ENCODE measurements at places on chromosomes 13 and 19.

DNA sequence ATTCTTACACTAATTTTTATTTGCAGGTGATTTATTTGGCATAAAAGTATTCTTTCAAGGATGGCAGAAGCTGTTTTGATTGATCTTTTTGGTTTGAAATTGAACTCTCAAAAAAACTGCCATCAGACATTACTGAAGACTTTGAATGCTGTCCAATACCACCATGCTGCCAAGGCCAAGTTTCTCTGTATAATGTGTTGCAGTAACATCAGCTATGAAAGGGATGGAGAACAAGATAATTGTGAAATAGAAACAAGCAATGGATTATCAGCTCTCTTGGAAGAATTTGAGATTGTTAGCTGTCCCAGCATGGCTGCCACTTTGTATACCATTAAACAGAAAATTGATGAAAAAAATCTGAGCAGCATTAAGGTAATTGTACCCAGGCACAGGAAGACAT is 1.2 kb downstream of the LACC1 start:
- H3K27me3 ChIP-seq, result peaks cover 18% of the 10 kb centered on the region
- DNase-seq, result no peak
- H3K4me3 ChIP-seq, result no peak overlapping the region
- peaks cover 28% of the 10 kb centered on the region for H3K4me1 ChIP-seq
- H3K36me3 ChIP-seq, result no peaks in the 10 kb centered on the region

- H3K36me3 ChIP-seq, result peaks cover 10% of the 10 kb centered on the region
- no peak overlapping the region for H3K4me3 ChIP-seq
- no peak for DNase-seq
- peaks cover 4% of the 10 kb centered on the region for H3K4me1 ChIP-seq
- no peaks in the 10 kb centered on the region for H3K27me3 ChIP-seq
Measured at GRCh38 chr19:45547965-45548609, 36.5 kb downstream of the OPA3 start.

- no peaks in the 10 kb centered on the region for H3K27me3 ChIP-seq
- no peaks in the 10 kb centered on the region for H3K36me3 ChIP-seq
- no peak overlapping the region for H3K4me3 ChIP-seq
- H3K4me1 ChIP-seq, result no peaks in the 10 kb centered on the region
- no peak overlapping the region for H3K27ac ChIP-seq
Measured at GRCh38 chr19:8731428-8732169, 10.2 kb downstream of the OR2Z1 start.

DNA sequence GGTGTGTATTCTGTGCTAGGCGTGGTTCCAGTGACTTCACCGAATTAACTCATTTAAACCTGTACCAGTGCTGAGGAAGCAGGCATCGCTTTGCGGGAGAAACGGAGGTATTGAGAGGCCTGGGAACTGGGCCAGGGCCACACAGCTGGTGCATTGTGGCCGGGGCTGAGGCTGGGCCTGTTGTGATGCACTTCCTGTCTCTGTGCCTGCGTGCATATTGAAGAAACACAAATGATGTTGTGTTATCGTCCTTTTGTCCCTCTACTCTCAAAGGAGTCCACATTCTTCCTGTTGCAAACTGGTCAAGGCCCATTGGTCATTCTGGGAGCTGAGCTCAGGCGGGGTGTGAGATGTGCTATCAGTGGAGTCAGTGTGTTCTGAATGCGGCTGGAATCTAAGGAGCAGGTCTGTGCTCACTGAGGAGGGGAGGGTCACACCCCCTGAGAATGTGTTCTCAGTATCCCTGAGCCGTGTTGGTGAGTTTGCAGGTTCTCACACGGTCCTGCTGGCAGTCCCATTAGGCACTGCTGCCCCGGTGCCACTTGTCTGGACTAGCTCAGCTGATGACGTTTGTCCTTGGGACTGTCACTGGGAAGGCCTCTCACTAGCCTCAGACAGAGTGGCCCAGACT is 62.1 kb downstream of the ARHGEF7 start:
- no peak for DNase-seq
- H3K4me3 ChIP-seq, result no peak overlapping the region
- H3K4me1 ChIP-seq, result peaks cover 15% of the 10 kb centered on the region
- H3K27me3 ChIP-seq, result no peaks in the 10 kb centered on the region

DNA sequence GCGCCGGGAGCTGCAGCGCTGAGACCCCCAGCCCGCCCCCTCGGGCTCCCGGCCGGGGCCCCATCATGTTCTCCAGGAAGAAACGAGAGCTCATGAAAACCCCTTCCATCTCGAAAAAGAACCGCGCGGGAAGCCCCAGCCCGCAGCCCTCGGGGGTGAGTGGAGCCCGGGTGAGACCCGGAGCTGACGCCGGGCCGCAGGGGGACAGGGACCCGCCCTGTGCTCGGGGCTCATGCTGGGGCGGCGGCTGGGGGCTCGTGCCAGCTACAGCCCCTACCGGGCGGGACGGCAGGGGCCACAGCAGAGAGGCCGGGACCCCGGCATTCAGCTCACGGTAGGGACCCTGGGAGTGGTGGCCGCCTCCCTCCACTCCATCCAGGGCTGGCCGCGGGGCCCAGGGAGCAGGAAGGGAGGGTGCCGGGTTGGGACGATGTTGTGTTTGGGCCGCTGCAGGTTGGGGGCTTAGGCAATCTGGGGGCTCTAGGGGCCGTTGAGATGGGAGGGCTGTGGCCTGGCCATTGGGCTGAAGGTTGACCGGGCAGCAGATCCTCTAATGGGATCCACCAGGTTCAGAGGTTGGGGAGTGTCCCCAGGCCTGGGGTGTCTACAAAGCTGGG is 482 bp downstream of the ARHGAP45 start:
- no peak for DNase-seq
- no peaks in the 10 kb centered on the region for H3K36me3 ChIP-seq
- H3K27me3 ChIP-seq, result peaks cover 48% of the 10 kb centered on the region
- H3K4me1 ChIP-seq, result peaks cover 18% of the 10 kb centered on the region
- peak overlapping the region; percentile 36 for H3K4me3 ChIP-seq

DNA sequence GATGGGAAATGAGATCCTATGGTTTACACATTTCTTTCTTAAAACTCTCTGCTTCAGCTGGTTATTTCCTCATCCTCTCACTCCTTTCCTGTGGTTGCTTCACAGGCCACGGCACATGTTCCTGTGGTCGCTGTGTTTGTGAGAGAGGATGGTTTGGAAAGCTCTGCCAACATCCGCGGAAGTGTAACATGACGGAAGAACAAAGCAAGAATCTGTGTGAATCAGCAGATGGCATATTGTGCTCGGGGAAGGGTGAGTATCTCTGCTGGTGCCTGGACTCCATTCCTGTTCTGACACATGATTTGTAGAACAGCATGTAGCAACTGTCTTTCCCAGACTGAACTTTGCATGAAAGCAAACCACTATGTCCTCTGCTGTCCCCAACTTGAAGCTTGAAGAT is 254.2 kb downstream of the ITGBL1 start:
- H3K27me3 ChIP-seq, result peaks cover 4% of the 10 kb centered on the region
- no peak overlapping the region for H3K4me3 ChIP-seq
- H3K27ac ChIP-seq, result no peak overlapping the region
- no peaks in the 10 kb centered on the region for H3K36me3 ChIP-seq

GRCh38 chr13:51916962-51917361 is 55.2 kb downstream of the CCDC70 start:
- no peak for DNase-seq
- H3K27ac ChIP-seq, result no peak overlapping the region
- H3K4me3 ChIP-seq, result no peak overlapping the region
- peaks cover 6% of the 10 kb centered on the region for H3K4me1 ChIP-seq
- no peaks in the 10 kb centered on the region for H3K27me3 ChIP-seq

GRCh38 chr19:2986951-2987524 is 9.7 kb downstream of the TLE6 start:
- H3K4me3 ChIP-seq, result peak overlapping the region; percentile 37
- peak overlapping the region; percentile 85 for H3K27ac ChIP-seq
- no peak for DNase-seq

DNA sequence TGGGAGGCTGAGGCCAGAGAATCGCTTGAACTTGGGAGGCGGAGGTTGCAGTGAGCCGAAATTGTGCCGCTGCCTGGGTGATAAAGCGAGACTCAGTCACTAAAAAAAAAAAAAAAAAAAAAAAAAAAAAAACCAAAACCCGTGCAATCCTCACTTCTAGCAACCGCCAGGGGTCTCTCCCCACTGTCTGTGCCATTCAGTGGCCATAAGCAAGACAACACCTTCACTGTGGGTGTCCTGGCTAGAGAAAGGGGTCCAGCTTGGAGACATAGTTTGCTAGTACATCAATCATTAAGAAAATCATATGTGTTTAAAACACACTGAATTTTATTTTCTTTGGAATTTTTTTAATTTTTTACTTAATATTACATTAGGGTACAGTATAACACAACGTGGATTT is 68.2 kb downstream of the RASL11A start:
- H3K27ac ChIP-seq, result no peak overlapping the region
- H3K27me3 ChIP-seq, result peaks cover 23% of the 10 kb centered on the region
- H3K36me3 ChIP-seq, result no peaks in the 10 kb centered on the region
- no peak for DNase-seq

- DNase-seq, result no peak
- peaks cover under 1% of the 10 kb centered on the region for H3K4me1 ChIP-seq
- peaks cover 34% of the 10 kb centered on the region for H3K27me3 ChIP-seq
- H3K4me3 ChIP-seq, result no peak within 1 kb of the TSS
- H3K27ac ChIP-seq, result no peak within 1 kb of the TSS
Measured at GRCh38 chr13:76948149-76948548, at the start of gene ACOD1. Gene ACOD1, plus strand, starts transcription at chr13:76948511. Its CDS starts 48 bp downstream, at chr13:76948559.

- no peaks in the 10 kb centered on the region for H3K27me3 ChIP-seq
- DNase-seq, result no peak
- H3K4me1 ChIP-seq, result peaks cover 27% of the 10 kb centered on the region
- no peak overlapping the region for H3K4me3 ChIP-seq
- H3K36me3 ChIP-seq, result no peaks in the 10 kb centered on the region
- H3K27ac ChIP-seq, result no peak overlapping the region
Measured at GRCh38 chr19:42267644-42268141, 1.4 kb upstream of the CIC start.

DNA sequence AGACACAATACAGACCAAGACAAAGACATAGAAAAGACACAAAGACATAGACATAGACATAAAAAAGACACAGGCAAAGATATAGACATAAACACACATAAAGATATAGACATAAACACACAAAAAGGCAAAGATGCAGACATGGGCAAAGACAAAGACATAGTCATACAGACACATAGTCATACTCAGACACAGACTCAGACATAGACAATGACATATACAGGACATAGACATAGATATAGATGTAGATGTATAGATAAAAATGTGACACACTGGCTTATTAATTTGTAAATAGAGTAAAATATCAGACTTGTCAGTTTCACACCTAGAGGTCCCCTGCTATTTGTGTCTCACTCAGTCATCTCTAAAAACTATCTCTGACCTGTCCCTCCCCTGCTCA is 42.8 kb downstream of the OR10H4 start:
- H3K36me3 ChIP-seq, result peaks cover 1% of the 10 kb centered on the region
- DNase-seq, result no peak
- no peaks in the 10 kb centered on the region for H3K4me1 ChIP-seq
- H3K27ac ChIP-seq, result no peak overlapping the region

GRCh38 chr13:30710442-30710841 is 24.9 kb upstream of the ALOX5AP start:
- H3K4me1 ChIP-seq, result no peaks in the 10 kb centered on the region
- H3K36me3 ChIP-seq, result no peaks in the 10 kb centered on the region
- H3K27ac ChIP-seq, result no peak overlapping the region
- no peak overlapping the region for H3K4me3 ChIP-seq
- DNase-seq, result no peak

- no peak overlapping the region for H3K27ac ChIP-seq
- H3K36me3 ChIP-seq, result no peaks in the 10 kb centered on the region
- peaks cover 53% of the 10 kb centered on the region for H3K27me3 ChIP-seq
- DNase-seq, result no peak
- no peaks in the 10 kb centered on the region for H3K4me1 ChIP-seq
- no peak overlapping the region for H3K4me3 ChIP-seq
Measured at GRCh38 chr13:112241288-112241687, 134.9 kb upstream of the SPACA7 start.

DNA sequence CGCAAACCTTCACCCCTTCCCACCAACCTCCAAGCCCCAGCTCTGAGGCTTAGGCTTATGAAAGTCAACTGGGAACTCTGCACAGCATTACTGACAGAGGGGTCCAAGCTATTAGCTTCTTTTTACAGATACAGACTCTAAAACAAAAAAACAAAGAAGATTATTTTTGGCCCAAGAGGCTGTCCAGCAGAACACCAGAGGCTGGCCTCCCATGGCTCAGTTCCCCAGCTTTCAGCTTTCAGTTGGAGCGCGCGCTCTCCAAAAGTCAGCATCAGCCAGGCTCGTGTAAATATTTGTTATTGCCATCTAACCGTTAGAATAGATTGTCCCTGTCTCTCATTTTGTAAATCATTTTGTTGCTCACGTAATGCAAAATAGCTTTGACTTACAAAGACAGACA is 58.4 kb downstream of the ZIC5 start:
- peaks cover 45% of the 10 kb centered on the region for H3K27me3 ChIP-seq
- H3K4me3 ChIP-seq, result no peak overlapping the region
- H3K4me1 ChIP-seq, result peaks cover 3% of the 10 kb centered on the region
- no peak overlapping the region for H3K27ac ChIP-seq
- no peak for DNase-seq
- no peaks in the 10 kb centered on the region for H3K36me3 ChIP-seq

GRCh38 chr19:18317961-18318800 is 4.7 kb downstream of the LSM4 start:
- no peak for DNase-seq
- H3K27me3 ChIP-seq, result no peaks in the 10 kb centered on the region
- peak overlapping the region; percentile 90 for H3K27ac ChIP-seq
- no peak overlapping the region for H3K4me3 ChIP-seq
- H3K36me3 ChIP-seq, result peaks cover 3% of the 10 kb centered on the region

GRCh38 chr13:112183532-112184090 is 116.7 kb downstream of the SOX1 start:
- no peak overlapping the region for H3K4me3 ChIP-seq
- no peak overlapping the region for H3K27ac ChIP-seq
- H3K36me3 ChIP-seq, result no peaks in the 10 kb centered on the region
- no peaks in the 10 kb centered on the region for H3K4me1 ChIP-seq
- DNase-seq, result no peak

- H3K36me3 ChIP-seq, result no peaks in the 10 kb centered on the region
- no peak overlapping the region for H3K27ac ChIP-seq
- no peak for DNase-seq
Measured at GRCh38 chr13:37795326-37795725, 74.2 kb downstream of the TRPC4 start.

DNA sequence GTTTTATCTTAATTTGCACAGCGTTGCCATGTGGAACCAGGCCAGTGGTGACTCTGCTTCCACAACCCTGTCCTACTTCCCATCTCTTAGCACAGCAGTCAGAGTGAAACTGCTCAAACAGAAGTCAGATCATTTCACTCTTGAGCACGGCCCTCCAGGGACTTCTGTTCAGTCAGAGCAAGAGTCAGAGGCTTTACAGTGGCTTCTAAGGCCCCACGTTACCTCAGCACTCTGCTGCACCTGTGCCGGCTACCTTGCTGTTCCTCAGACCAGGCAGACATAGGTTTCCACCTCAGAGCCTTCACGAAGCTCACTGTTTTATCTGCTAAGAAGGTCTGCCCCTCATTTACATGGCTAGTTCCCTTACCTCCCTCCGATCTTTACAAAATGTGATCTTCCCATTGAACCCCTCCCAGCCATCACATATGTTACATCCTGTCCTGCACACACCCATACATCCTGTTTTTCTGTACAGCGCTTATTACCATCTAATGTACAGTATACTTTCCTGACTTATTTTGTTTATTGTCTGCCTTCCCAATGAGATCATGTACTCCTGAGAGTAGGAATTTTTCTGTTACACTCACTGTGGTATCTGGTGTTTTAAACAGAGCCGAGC is 41.6 kb downstream of the TM9SF2 start:
- peaks cover 44% of the 10 kb centered on the region for H3K36me3 ChIP-seq
- no peak for DNase-seq
- H3K27me3 ChIP-seq, result no peaks in the 10 kb centered on the region
